ENCODE measurements at places on chromosomes 1 and 21. TPM values are rescaled to one million over a fixed set of nuclear protein-coding genes. Genes with fewer than 3 reads are reported as not detected.

Gene TTC22
- total RNA-seq, result not detected

Gene NEK2
- total RNA-seq, result 3.1 TPM

Gene S100A7
- total RNA-seq, result not detected

Gene FNDC10
- not detected for total RNA-seq

Gene RGS7
- total RNA-seq, result not detected

Gene GJA8
- not detected for total RNA-seq

Gene ETV3L
- total RNA-seq, result not detected

Gene C1orf74
- total RNA-seq, result 3.7 TPM

Gene ASPM
- 5.7 TPM for total RNA-seq

Gene HRNR
- not detected for total RNA-seq

Gene SELP
- 0.52 TPM for total RNA-seq

Gene CLDN14
- 3.7 TPM for total RNA-seq

Gene TACSTD2
- 0.52 TPM for total RNA-seq

Gene TAL1
- 3.1 TPM for total RNA-seq

Gene RAP1GAP
- 1.0 TPM for total RNA-seq

Gene KLF17
- total RNA-seq, result under 0.01 TPM

Gene OR2T34
- total RNA-seq, result not detected

Gene C1QA
- total RNA-seq, result 50.6 TPM

Gene C1QB
- 18.3 TPM for total RNA-seq

Gene IL20
- total RNA-seq, result not detected

Gene PERM1
- total RNA-seq, result 3.1 TPM

Gene SPRR2D
- not detected for total RNA-seq

Gene ORC1
- 1.6 TPM for total RNA-seq

Gene OXCT2
- not detected for total RNA-seq

Gene LDLRAD2
- total RNA-seq, result 0.52 TPM

Gene KANK4
- total RNA-seq, result 8.4 TPM

Gene ZFP69B
- under 0.01 TPM for total RNA-seq

Gene KRTAP6-3
- not detected for total RNA-seq

Gene FAM110D
- 1.0 TPM for total RNA-seq

Gene EPS8L3
- total RNA-seq, result not detected

Gene LYPD8
- not detected for total RNA-seq

Gene SELENON
- 9.9 TPM for total RNA-seq

Gene IVL
- total RNA-seq, result not detected

Gene RAP1A
- 16.7 TPM for total RNA-seq

Gene PPP1R8
- total RNA-seq, result 42.3 TPM

Gene PRPF38B
- total RNA-seq, result 7.3 TPM

Gene NFYC
- total RNA-seq, result 28.2 TPM

Gene TRIM62
- total RNA-seq, result 3.1 TPM

Gene GSTM1
- total RNA-seq, result 16.7 TPM

Gene AVPR1B
- total RNA-seq, result 0.52 TPM

Gene CR1
- total RNA-seq, result 4.7 TPM

Gene RGSL1
- total RNA-seq, result not detected
